PC-9 (cell line): ENCODE measurements at places on chromosomes 1 and 21.
A peak's percentile ranks its signal among the peaks of the same experiment; 100 is the strongest.

DNA sequence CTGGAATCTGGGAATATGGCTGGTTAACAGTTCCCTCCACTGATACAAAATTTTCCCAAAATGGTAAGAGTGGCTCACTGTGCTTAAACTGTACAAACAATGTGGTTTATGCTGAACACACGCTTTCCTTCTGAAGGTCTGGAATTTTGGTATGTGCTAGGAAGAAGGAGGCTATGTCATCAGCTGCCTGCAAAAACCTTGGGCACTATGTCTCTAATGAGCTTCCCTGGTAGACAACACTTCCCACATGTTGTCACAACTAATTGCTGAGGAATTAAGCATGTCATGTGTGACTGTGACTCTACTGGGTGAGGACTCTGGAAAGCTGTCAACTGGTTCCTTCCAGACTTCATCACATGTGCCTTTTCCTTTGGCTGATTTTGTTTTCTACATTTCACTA is 29.2 kb downstream of the IPP start:
- DNase-seq = no peak

DNA sequence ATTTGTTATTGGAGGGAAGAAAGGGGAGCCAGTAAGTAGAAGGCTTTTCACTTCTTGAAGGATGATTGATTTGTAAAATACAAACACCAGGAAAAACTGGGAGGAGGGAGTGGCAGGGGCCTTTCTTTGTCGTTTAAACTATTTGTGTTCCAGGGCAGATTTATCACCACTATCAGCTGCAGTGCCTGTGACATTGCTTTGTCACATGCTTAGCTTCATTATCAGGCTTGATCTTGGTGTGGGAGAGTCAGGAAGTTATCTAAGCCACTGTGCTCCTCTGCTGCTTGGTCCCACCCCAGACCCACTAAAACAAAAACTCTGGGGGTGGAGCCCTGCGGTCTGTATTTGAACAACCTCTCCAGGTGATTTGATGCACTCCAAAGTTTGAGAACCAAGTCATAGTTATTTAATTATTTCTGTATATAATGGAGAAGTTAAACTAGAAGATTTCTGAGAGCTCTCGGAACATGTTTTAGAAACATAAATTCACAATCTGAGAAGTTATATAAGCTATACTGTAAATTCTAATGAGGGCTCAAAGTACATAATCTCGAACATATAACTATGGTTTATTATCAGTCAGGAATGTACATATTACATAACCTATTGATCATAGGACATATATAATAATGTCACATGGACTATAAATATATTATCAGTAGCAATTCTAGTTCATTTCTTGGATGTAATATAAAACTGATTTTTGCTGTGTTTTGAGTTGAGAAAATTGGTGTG is 87.9 kb downstream of the CDC14A start:
- no peak for DNase-seq

GRCh38 chr1:113391649-113392271 is 1.4 kb downstream of the MAGI3 start:
- DNase-seq = peak; percentile 17

DNA sequence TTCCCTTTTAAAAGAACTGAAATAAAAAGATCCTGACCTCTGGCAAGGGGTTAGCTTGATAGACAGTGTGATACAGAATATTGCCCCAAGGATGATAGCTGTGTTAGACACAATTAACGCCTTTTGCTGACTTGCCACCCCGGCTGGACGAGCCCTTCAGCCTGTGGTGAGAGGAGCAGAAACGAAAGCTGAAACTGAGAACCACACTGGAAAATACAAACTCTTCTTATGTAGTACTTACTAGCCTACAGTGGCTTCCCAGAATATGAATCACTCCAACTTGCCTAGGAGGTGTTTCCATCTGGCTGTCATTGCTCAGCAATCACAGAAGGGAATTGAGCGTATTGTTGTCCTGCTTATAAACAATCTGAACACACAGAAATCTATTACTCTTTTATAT is 22.9 kb downstream of the SAMSN1 start:
- DNase-seq = no peak

DNA sequence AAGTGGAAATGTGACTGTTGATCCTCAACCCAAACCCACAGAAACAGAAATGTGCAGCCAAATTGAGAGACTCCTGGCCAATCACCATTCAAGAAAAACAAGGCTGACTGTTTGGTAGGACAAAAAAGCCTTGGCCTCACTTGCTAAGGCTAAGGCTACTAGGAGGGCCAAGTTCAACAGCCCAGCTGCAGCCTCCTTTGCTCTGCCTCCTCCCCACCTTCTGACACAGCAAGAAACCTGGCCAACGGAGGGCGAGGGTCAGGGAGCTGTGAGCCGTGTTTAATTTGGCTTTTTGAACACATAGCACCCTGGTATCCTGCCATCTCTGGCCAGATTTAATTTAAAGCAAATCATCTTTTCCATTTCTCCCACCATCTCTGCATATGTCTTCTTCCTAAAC is 165.8 kb upstream of the RAB4A start:
- DNase-seq = no peak

GRCh38 chr1:152220166-152221163 is 3.5 kb downstream of the HRNR start:
- no peak for DNase-seq

DNA sequence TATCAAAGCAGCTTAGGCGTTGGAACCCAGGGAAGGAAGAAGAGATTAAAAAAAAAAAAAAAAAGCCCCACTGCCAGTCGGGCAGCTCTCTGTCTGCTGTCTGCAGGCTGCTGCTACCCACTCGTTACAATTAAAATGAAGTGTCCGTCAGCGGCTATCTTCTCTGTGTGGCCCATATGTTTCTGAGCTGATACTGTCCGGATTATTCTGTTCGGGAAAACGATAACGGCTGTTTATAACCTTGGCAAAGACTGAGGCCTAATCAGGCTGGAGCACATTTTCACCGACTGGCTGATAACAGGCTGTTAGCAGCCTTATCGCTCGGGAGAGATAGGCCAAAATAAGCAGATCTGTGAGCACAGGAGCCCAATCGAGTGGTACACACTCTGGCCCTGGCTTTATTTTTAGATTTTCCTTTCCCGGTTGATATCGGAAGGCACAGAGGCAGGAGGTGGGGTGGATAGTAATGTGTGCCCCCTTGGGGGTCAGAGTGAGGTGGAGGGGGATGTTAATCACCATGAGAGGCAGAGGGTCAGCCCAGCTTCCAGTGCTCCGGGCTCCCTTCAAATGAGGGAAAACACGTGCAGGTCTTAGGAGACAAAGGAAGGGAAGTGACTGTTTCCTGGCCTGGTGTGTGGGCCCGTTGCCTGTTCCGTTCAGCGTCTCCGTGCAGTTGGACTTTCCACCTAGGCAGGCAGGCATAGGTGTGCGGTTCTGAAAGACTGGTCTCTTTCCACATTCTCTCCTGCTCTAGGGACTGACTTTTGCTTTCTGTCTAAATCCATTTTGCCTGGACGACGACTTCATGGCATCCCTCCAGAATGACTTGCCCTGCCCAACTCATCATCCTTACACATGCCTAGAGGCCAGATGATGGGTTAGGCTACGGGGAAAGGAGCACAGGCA is 153.4 kb downstream of the PBX1 start:
- no peak for DNase-seq
